ENCODE measurements at places on chromosomes 11 and 22. TPM values are rescaled to one million over a fixed set of nuclear protein-coding genes. Genes with fewer than 3 reads are reported as not detected.

The OVCH2 gene
- total RNA-seq = not detected

The KCTD21 gene
- total RNA-seq = 22.4 TPM

The GPHA2 gene
- 0.58 TPM for total RNA-seq

The SMTNL1 gene
- not detected for total RNA-seq

The ACTN3 gene
- total RNA-seq = 0.32 TPM

Measured in activated T-cell treated with anti-CD3 and anti-CD28 coated beads, Interleukin-2, amount 50 U/mL, for 72 hours (primary cell).